T-helper 17 cell (primary cell): ENCODE measurements at places on chromosomes 1 and 21.
A peak's percentile ranks its signal among the peaks of the same experiment; 100 is the strongest.

DNA sequence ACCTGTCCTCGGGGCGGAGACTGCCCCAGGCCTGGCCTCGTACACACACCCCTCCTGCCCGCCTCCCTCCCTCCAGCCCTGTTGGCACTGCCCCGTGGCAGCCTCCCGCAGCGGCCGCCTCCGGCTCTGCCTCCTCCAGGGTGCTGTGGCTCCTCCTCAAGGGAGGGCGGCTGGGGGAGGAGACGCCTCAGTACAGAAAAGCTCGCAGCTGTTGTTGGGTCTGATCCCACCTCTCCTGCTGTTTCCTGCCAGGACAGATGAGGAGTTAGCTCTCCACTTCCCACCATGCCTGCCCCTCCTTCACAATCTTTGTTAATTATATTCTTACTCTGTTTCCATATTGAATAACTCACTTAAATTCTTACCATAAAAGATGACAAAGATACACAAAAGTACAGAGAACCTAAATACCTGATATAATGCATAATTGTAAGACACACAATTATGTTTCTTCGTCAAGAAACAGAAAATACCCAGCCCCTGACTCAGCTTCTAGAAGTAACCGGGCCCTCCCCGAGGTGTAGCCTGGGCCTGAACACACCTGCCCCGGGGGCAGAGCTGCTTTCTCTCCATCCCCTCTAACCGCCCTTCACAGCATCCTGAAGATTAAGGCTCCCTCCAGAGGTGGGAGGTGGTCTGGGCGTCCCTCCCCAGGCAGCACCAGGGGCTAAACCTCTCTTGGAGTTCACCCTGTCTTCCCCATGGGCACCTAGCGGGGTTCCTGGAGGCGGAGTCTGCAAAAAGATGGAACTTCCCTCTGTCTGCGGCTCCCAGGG, 30.6 kb upstream of the COL6A1 start:
- no peak for DNase-seq
- H3K27me3 ChIP-seq: peaks cover 26% of the 10 kb centered on the region
- no peak overlapping the region for H3K27ac ChIP-seq

DNA sequence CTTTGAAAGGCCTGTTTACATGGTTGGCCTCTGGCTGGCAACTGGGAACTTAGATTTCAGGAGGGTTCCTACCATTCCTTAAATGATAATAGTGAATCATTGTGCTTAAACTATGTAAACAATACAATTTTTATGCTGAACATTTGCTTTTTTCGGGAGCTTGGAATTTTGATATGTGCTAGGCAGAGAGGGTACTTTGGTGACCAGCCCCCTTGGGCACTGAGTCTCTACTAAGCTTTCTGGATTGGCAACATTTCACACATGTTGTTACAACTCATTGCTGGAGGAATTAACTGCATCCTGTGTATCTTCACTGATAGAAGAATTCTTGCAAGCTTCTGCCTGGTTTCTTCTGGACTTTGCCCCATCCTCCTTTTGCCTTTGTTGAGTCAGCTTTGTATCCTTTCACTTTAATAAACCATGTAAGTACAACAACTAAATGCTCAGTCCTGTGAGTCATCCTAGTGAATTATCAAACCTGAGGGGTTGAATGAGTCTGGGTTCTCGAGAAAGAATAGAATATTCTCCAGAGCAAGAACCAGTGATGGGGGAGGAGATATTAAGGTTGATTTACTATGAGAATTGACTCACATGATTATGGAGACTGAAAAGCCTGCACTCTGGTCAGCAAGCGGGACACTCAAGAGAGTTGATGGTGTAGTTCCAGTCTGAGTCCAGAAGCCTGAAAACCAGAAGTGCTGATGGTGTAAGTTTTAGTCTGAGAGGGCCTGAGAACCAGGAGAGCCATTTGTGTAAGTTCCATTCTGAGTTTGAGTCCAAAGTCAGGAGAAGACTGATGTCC, 3.1 kb upstream of the SLC16A4 start:
- no peak overlapping the region for H3K27ac ChIP-seq
- no peaks in the 10 kb centered on the region for H3K4me1 ChIP-seq
- no peak overlapping the region for H3K4me3 ChIP-seq
- DNase-seq: no peak
- no peaks in the 10 kb centered on the region for H3K27me3 ChIP-seq

DNA sequence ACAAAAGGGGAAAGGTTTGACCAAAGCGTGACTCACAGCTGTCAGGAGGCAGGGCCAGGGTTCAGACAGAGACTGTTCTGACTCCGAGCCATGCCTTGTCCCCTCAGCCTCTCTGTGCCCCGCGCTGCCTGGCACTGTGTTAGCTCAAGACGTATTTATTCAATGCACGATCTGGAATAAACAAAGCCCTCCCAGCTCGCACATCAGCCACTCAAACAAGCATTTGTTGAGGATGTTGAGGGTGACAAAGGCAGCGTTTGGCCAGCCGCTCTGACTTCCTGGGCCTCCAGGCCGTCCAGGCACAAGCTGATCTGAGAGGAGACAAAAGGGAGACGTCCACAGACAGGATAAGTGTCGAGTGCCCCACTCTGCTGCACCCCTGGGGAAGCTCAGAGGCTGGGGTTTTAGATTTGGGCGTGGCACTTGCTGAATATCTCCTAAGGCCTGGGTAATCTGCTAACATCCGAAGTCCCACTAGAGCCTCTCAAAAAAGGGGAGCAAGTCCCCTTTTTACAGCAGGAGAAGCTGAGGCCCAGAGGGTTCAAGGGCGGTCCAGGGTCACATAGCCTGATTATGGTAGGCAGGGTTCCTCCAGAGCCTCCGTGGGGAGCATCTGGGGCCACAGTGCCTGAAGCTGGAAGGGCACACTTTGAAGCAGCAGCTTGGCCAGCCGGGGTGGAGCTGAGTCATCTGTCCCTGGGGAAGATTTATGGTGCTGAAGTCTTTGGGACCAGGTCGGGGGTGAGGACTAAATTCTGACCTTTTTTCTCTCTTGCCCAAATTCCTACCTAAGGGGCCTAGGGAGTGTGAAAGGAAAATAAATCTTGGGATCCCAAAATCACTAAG, 95.9 kb downstream of the SPSB1 start:
- no peaks in the 10 kb centered on the region for H3K36me3 ChIP-seq
- DNase-seq: no peak
- no peak overlapping the region for H3K4me3 ChIP-seq
- no peak overlapping the region for H3K27ac ChIP-seq
- peaks cover 10% of the 10 kb centered on the region for H3K27me3 ChIP-seq

DNA sequence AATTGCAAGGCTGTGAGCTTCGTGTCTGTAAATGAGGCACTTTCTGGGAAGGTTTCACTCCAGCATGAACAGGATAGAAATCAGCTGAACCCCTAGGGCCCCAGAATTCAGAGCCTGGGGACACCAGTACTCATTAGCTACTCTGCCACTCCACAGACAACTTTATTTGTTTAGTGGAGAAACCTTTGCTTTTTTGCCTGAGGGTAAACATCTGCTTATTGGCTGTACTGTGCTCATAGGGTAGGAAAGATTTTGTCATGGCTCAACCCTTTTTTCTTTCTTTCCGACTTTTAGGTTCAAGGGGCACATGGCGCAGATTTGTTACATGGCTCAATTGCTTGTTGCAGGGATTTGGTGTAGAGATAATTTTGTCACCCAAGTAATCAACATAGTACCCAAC, 138.4 kb upstream of the BACE2 start:
- peaks cover 3% of the 10 kb centered on the region for H3K36me3 ChIP-seq
- H3K4me1 ChIP-seq: no peaks in the 10 kb centered on the region
- DNase-seq: no peak
- H3K27me3 ChIP-seq: peaks cover 25% of the 10 kb centered on the region
- H3K4me3 ChIP-seq: no peak overlapping the region
- H3K27ac ChIP-seq: no peak overlapping the region

DNA sequence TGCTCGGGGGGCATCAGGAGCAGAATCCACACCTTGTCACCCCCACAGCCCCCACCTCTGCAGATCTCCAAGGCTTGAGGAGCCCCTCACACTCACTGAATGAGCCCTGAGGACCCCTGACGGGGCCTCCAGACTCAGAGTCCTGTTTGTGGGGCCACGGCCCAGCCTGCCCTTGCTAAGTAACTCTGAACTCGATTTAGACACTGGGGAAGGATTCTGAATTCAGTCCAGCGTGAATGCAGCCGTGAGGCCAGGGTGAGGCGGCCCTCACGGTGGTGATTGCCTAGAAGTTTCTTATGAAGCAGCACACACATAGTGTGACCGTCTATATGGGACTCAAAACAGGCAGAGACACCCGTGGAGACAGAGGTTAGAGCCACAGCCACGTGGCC, 58.9 kb upstream of the ADARB1 start:
- H3K36me3 ChIP-seq: peaks cover 5% of the 10 kb centered on the region
- H3K27me3 ChIP-seq: peaks cover 56% of the 10 kb centered on the region
- H3K4me1 ChIP-seq: peaks cover 4% of the 10 kb centered on the region

DNA sequence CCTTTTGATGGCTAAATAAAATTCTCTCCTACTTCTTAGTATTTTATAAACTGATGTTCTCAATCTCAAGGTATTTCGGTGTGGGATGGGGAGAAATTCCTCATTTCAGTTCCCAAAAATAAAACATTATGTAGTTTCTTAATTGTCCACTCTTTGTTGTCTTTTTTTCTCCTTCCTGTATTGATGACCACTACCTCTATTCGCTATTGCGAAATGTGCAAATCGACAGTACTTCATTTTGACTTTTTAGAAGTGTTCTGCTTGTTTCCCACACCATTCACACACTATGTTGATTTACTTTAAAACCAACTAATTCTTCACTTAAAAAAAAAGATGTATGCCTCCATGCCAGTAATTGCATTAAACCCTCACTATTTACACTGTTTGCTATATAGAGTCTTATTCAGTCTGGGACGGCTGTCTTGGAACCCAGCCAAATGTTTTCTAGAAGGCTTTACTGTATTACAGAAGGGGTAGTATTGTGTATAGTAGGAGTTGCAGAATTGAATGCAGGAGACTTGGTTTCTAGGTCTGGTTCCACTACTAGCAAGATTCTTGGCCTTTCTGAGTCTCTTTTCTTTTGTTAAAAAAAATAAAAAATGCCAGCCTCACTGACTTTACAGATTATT, 5.6 kb downstream of the RNF2 start:
- H3K36me3 ChIP-seq: no peaks in the 10 kb centered on the region
- H3K4me3 ChIP-seq: no peak overlapping the region
- H3K4me1 ChIP-seq: peaks cover 39% of the 10 kb centered on the region
- no peaks in the 10 kb centered on the region for H3K27me3 ChIP-seq

DNA sequence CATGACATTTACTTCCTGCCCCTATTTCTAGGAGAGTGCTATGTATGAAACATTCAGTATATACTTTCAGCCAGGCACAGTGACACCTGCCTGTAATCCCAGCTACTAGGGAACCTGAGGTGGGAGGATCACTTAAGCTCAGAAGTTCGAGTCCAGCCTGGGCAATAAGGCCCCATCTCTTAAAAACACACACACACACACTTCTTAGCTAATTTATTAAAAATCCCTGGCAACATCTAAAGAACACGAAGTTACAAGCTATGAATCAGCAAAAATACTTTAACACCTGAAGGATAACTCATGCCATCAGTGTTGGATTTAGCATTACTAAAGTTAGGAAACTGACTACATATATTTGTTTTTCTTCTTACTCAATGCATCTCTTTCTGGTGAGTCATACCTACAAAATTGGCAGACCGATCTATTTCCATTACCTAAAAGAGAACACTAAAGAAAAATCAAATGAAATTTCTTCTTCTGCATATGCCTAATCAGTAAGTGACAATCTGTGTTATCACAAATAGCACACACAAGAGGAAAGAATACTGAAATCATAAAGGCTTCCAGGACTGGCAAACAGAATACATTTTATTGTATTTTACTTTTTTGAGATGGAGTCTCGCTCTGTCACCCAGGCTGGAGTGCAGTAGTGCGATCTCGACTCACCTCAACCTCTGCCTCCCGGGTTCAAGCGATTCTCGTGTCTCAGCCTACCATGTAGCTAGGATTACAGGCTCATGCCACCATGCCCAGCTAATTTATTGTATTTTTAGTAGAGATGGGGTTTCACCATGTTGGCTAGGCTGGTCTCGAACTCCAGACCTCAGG, 41.4 kb downstream of the RNF115 start:
- peaks cover 8% of the 10 kb centered on the region for H3K36me3 ChIP-seq
- H3K27me3 ChIP-seq: no peaks in the 10 kb centered on the region
- peak overlapping the region; percentile 75 for H3K27ac ChIP-seq
- DNase-seq: no peak

DNA sequence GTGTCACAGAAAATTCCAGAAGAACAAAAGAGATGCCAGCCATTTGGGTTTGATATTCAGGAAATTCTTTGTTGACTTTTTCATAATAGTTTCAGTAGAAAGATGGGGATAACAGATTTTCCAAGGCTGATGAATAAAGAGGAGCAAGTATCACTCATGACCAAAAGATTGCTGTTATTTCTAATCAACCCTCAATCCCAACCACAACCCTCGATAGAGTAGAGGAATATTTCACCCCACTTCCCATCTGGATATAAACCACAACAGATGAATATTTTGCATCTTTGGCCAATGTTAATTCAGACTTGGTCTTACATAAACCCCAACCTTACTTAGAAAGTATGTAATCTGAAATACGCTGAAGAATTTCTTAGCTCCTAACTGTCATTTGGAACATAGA, 232.4 kb downstream of the SEC16B start:
- H3K27ac ChIP-seq: no peak overlapping the region
- H3K36me3 ChIP-seq: no peaks in the 10 kb centered on the region
- DNase-seq: no peak
- H3K4me1 ChIP-seq: no peaks in the 10 kb centered on the region

DNA sequence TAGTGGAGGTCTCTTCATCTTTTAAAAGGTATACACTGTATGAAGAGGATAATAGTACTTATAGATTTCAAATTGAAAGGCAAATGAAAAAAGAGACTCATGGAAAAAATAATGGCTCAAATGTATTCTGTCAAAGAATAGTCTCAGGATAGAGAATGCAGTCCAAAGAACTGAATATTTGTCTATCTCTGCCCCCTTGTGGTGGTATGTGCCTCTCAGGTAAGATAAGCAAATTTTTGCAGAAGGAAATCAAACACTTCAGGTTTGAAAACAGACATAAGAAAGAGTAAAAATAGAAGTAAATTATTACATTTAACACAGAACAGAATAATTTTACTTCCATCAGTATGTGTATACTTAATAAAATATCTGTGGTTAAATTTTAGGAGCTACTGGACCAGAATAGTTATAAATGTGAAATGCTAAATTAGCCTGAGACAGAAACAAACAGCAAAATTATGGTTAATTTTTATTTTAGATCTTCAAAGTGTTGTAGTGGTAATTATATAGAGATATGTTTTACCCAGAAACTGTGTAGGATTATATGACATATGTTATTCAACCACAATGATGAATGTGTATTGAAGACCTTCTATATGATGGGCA, 164.4 kb upstream of the PALMD start:
- H3K4me3 ChIP-seq: no peak overlapping the region
- H3K27ac ChIP-seq: no peak overlapping the region
- H3K4me1 ChIP-seq: peaks cover 2% of the 10 kb centered on the region
- H3K36me3 ChIP-seq: no peaks in the 10 kb centered on the region

DNA sequence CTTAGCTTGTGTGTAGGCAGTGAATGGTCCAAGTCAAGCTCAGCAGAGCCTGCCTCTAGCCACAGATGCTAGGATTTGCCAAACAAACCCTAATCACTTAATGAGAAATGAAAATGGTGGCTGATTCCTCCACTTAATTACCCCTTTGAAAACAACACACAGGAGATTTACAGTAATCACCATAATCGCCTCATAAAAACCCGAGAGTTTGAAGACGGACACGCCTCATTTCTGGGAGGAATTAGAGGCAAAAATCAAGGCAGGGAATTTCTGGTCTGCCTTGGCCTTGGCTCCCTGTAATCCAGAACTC, 16.3 kb upstream of the FOXE3 start:
- peaks cover 10% of the 10 kb centered on the region for H3K36me3 ChIP-seq
- DNase-seq: no peak
- peaks cover 8% of the 10 kb centered on the region for H3K4me1 ChIP-seq
- H3K4me3 ChIP-seq: no peak overlapping the region

- DNase-seq: no peak
- H3K36me3 ChIP-seq: peaks cover 4% of the 10 kb centered on the region
Measured at GRCh38 chr1:16050328-16050727, 6.7 kb downstream of the CLCNKB start.
